ENCODE measurements at places on chromosomes 5 and 9.
A peak's percentile ranks its signal among the peaks of the same experiment; 100 is the strongest.

- H3K36me3 ChIP-seq: no peaks in the 10 kb centered on the region
- H3K27me3 ChIP-seq: no peaks in the 10 kb centered on the region
- DNase-seq: no peak
- no peak overlapping the region for H3K27ac ChIP-seq
- no peaks in the 10 kb centered on the region for H3K4me1 ChIP-seq
- H3K4me3 ChIP-seq: no peak overlapping the region
These were observed 142.8 kb upstream of the IRX2 start for GRCh38 chr5:2894316-2894715.

DNA sequence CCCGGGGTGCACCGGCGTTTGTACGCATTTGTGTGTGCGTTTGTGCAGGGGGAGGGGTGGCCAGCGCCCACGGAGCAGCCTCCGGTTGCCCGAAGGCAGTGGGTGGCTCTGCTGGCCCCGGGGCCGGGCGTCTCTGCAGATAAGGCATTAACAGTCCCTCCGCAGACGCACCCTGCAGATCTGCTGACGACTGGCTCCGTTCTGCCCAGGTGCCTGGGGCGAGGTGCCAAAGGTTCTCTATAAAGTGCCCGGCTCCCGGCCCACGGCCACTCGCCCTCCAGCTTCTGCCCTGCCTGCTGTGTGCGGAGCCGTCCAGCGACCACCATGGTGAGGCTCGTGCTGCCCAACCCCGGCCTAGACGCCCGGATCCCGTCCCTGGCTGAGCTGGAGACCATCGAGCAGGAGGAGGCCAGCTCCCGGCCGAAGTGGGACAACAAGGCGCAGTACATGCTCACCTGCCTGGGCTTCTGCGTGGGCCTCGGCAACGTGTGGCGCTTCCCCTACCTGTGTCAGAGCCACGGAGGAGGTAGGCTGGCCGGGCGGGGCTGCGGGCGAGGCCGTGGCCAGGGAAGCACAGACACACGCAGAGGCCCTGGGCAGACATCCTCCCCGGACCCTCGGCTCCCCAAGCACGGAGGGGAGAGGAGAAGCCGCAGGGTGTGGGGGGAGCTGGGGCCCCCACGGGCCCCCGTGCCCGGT is at the start of gene SLC6A19:
SLC6A19 (plus strand) TSS at position 269 of the 699 bp plus-strand sequence; CDS start at position 325, 56 bp downstream.
- H3K4me3 ChIP-seq: no peak within 1 kb of the TSS
- no peaks in the 10 kb centered on the region for H3K27me3 ChIP-seq
- peaks cover 9% of the 10 kb centered on the region for H3K4me1 ChIP-seq

DNA sequence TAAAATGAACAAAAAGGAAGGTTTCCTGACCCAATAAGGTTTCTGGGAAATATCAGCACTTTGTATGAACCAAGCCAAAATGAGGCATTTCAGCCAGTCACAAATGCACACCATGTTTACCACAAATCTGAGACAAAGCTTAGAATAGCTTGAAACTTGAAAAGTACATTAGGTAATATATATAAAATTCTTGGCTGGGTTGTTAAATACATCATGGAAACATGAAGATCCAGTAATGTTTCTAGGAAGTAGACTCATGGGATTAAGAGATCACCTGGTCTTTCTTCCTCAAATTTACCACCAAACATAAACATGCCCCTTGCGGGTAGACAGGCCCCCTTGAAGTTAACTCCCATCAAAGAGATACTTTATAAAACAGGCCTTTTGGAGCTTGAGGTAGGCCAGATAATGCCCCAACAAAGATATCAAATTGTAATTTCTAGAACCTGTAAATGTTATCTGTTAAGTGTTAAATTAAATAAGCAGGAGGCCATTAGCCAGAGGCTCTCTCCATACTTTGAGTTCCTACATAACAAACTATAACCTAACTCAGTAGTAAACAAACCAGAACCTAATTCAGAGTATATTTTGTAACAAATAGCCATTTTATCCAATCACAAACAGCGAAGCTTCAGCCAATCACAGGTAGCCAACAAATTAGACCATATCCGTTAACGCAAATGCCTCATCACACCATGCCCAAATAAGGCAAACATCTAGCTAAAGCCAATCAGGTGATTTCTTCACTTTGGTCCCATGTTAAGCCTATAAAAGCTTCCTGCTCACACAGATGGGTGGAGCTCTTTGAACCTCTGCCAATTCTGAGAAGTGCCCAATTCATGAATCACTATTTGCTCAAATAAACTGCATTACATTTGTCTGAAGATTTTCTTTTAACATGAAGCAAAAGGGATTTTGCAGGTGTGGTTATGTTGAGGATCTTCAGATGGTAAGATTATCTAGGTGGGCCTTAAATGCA is 127.9 kb upstream of the TARS1 start:
- peaks cover 9% of the 10 kb centered on the region for H3K4me1 ChIP-seq
- H3K27me3 ChIP-seq: no peaks in the 10 kb centered on the region
- no peak overlapping the region for H3K27ac ChIP-seq
- H3K4me3 ChIP-seq: no peak overlapping the region
- no peak for DNase-seq

DNA sequence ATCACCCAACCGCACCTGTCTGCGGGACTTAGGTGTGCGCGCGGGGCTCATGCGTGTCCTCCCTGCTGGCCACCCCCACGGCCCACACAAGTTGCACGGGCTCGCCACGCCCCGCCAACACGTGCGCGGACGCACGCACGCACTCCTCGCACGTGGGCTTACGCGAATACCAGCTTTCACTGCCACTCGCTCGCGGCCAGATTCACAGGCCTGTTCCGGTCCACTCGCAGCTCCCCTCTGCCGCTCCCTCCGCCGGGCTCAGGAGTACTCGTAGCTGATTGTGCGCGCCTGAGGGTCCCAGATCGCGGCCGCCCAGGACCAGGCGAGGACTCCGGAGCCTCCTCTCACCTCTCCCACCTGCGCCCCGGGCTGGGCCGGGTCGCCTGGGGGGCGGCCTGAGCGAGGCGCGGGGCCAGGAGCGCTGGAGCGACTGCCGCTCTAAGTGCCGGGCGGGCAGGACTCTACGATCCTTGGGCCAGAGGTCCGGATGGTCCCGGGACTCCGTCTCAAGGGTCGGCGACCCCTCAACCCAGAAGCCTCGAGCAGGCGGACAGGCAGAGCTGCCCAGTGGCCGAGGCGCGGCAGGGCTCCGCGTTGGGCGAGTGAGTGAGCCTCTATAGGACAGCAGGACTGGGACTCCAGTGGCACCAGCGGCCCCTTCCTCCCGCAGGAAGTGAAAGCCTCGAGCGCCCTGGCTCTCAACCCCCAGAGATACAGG is 3.4 kb downstream of the PCDHGC5 start:
- peak overlapping the region; percentile 27 for H3K4me3 ChIP-seq
- H3K36me3 ChIP-seq: no peaks in the 10 kb centered on the region
- H3K27ac ChIP-seq: no peak overlapping the region
- no peaks in the 10 kb centered on the region for H3K27me3 ChIP-seq

DNA sequence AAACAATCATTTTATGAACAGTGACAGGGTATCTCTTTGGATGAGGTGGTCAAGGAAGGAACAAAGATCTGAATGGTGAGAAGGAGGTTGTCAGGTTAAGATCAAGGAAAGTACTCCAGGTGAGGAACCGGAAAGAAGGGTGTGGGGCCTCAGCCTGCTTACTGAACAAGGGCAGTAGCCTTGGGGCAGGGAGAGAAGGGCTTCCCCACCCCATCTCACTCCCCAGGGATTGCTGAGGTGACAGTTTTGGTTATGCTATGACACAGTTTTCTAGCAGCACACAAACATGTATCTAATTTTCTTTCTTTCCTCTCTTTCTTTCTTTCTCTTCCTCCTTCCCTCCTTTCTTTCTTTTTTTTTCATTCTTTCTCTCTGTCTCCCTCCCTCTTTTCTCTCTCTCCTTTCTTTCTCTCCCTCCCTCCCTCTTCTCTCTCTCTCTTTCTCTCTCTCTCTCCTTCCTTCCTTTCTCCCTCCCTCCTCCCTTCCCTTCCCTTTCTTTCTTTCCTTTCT is 4.1 kb upstream of the HDHD3 start:
- no peak overlapping the region for H3K27ac ChIP-seq
- no peaks in the 10 kb centered on the region for H3K27me3 ChIP-seq
- no peaks in the 10 kb centered on the region for H3K36me3 ChIP-seq
- H3K4me1 ChIP-seq: peaks cover 8% of the 10 kb centered on the region
- no peak for DNase-seq
- H3K4me3 ChIP-seq: no peak overlapping the region

Measured in testis (tissue), 5 donors.